ENCODE measurements at places on chromosomes 7 and 10. TPM values are rescaled to one million over a fixed set of nuclear protein-coding genes. Genes with fewer than 3 reads are reported as not detected.

- DNase-seq = no peak
Observed at GRCh38 chr10:101122270-101123084, 8.6 kb upstream of the TLX1 start.

ABCA13 gene
- total RNA-seq = 0.04 TPM

- no peak for DNase-seq
Observed at GRCh38 chr7:25845464-25845863, 306.5 kb upstream of the NFE2L3 start.

GRCh38 chr10:50552308-50552707, 71.4 kb downstream of the SGMS1 start:
- no peak for DNase-seq

PCDH15 gene
- total RNA-seq = not detected

DNA sequence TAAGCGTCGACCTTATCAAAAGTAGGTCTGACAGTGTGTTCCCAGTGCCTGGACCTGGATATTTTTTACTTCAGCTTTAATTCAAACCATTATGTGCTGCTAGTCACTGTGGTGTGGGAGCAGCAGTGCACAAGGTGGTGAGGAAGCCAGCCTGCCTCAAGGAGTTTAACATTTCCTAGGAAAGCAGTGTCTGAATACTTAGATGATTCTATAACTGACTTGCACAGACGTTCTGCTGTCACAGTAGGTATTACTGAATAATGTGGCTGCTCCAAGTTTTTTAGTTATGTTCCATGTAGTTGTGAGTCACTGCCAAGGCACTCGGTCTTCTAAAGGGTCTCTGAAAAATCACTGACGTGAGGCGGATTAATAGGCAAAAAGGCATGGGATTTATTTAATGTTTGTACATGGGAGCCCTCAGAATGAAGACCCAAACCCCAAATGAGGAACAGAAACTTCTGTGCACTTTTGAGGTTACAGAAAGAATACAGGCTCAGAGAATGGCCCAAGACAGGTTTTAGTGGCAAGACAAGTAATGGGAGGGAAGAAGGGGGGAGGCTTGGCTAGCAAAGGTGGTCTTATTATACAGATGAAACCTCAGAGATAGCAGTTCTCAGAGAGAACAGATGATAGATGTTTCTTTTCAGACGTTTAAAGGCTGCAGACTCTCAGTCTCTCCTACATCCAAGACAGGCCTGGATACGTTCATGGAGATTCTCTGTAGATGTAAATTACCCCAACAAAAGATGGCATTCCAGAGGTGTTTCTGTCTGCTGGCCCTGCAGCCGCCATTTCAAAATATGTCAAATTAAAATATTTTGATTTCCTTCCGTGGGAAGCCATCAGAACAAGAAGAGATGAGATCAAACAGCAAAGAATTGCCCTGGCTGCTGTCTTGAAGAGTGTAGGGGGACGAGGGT, 209.3 kb downstream of the SDK1 start:
- DNase-seq = no peak

EIF5AL1 gene
- 3.1 TPM for total RNA-seq

Data from activated naive CD8-positive, alpha-beta T cell treated with anti-CD3 and anti-CD28 coated beads for 36 hours (primary cell).